Endothelial cell (in vitro differentiated cells): ENCODE measurements at places on chromosomes 6 and 20.

DNA sequence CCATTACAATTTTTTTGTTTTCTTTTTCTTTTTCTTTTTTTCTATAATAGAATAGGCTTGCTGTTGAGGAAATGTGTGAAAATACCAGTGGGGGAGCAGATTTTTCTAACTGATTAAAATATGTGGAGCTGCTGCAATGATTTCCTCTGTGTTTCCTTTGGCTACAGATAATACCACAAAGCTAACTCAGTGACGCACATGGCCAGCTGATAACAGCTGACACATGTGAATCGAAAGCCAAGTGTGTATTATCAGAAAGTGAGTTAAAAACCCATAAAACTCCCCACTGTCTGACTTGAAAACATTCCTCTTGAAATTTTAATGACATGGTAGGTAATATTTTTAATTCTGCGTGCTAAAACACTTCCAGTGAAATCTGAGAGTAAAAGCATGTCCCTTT lies 70.8 kb upstream of the AHI1 start:
- no peak for DNase-seq

DNA sequence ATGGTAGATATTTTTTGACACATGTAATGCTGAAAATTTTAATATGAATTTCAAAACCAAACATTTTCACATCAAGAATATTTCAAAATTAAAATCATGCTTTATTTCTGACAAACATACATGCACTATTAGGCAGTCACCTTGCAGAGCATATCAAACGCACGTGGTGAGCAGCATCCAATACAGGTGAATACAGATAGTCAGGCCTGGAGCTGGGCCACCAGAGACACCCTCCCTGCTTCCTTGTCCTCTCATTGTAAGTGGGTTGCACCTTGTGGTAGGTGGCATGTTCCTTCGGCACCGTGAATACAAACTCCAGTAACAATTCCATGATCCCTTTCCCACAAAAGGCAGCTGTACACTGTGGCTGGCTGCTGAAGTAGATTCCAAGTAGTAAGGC lies 8.9 kb downstream of the REV3L start:
- DNase-seq: no peak

GRCh38 chr20:56143759-56144158 lies 104.8 kb upstream of the MC3R start:
- DNase-seq: no peak

GRCh38 chr20:47196091-47197081 lies 160.1 kb downstream of the ZMYND8 start:
- peak; percentile 84 for DNase-seq

GRCh38 chr6:111842891-111843290 lies 30.4 kb downstream of the FYN start:
- no peak for DNase-seq

GRCh38 chr6:170025935-170026750 lies 264.7 kb downstream of the DLL1 start:
- DNase-seq: no peak

- DNase-seq: peak; percentile 51
Observed at GRCh38 chr20:58048096-58048702, 180.3 kb downstream of the ANKRD60 start.

GRCh38 chr6:19976411-19977129 lies 139.4 kb downstream of the ID4 start:
- no peak for DNase-seq

DNA sequence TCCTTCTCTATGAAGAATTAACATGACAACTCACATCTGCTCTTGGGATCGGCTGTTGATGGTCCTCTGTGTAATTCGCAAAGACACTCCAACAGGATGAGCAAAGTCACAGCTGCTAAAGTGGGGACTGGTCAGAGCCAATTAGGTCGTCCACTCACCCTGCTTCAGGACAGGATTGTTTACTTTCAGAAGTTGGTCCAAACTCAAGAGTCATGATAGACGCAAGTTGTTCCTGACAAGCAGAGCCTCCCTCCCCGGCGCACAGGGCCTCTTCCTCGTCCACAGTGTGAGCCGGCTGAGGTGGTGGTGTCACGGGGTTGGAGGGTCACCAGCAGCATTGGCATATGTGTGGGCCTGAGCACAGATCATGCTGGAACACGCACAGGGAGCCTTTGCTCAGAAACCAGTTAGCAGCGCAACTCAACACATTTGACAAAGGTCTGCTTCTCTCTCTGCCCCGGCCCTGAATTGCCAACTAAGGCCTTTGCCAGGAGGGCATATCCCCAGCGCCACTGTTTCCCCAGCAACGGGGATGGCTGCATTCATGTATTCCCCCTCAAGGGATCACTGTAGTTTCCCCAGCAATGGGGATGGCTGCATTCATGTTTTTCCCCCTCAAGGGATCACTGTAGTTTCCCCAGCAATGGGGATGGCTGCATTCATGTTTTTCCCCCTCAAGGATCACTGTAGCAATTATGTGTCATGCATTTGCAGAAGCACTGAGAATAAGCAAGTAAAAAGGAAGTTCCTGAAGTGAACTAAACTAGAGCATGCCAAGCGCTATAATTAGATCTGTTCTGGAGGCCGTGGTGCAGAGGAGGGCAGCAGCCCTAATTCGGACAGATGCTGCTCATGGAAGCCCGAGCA lies 111.7 kb downstream of the THBS2 start:
- no peak for DNase-seq

- no peak for DNase-seq
Observed at GRCh38 chr6:11324453-11325015, 92.1 kb upstream of the NEDD9 start.

GRCh38 chr6:72182337-72183246 lies 296.2 kb downstream of the RIMS1 start:
- peak; percentile 52 for DNase-seq

- no peak for DNase-seq
Observed at GRCh38 chr20:11546939-11547338, 370.8 kb upstream of the BTBD3 start.

GRCh38 chr6:15296735-15297134 lies 50.9 kb downstream of the JARID2 start:
- no peak for DNase-seq

DNA sequence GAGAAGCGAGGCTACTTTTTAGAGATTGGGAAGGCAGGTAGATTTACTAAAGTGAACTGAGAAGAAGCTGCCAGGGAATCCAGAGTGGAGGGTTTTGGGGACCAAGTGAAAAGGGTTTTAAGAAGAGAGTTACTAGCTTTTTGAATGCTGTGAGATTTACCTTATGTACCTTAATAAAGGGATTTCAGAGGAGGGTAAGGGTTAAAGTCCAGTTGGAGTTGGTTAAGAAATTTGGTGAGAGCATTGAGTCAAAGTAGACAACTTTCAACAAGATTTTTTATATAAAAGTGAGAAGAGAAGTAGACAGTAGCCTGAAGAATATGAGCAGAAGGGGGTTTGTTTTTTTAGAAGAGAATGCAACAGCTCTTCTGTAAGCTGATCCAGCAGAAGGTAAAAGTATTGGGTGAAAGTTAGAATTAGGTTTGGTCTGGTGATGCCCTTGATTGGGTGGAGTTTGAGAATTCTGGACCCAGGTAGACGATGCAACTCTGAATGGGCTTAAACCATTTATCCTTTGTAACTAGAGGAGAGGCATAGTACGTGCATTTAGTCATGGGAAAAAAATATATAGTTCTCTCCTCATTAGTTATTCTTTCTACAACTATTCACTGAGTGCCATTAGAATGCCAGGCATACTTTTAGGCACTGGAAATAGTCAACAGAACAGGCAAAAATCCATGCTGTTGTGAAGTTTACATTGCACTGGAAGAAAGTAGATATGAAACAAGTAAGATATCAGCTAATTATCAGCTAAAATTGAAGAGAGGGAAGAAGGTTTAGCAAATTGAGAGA lies 44.8 kb downstream of the ATRN start:
- no peak for DNase-seq

- DNase-seq: no peak
Observed at GRCh38 chr20:37337208-37337991, 8.5 kb upstream of the SRC start.

DNA sequence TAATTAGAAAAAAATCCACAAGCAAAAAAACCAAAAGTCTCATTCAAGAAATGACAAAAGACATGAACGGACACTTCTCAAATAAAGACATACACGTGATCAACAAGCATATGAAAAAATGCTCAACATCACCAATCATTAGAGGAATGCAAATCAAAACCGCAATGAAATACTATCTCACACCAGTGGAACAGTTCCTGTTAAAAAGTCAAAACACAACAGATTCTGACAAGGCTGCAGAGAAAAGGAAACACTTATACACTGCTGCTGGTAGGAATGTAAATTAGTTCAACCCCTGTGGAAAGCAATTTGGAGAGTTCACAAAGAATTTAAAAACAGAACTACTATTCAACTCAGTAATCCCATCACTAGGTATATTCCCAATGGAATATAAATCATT lies 58.0 kb downstream of the IRAK1BP1 start:
- no peak for DNase-seq

GRCh38 chr6:54910431-54910884 lies 63.9 kb downstream of the FAM83B start:
- DNase-seq: no peak

- no peak for DNase-seq
Observed at GRCh38 chr6:1796706-1797529, 187.2 kb downstream of the FOXC1 start.

GRCh38 chr6:84731401-84731800 lies 33.0 kb downstream of the TBX18 start:
- no peak for DNase-seq

DNA sequence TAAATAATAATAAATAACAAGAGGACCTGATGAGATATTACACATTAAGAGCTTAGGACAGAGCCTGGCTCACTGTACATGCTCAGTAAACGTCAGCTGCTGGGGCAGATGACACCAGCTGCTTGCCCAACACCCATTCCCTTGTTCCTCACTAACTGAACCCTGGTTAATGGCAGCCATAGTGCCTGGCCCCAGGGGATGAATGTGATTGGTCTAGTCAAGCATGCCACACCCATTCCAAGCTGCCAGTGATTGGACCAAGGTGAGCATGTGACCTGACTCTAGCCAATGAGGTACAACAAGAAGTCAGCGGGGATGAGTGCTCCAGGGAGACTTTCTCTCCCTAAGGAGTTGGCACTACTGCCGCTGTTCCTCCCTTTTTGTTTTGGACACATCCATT lies 85.1 kb upstream of the PTPN1 start:
- no peak for DNase-seq

DNA sequence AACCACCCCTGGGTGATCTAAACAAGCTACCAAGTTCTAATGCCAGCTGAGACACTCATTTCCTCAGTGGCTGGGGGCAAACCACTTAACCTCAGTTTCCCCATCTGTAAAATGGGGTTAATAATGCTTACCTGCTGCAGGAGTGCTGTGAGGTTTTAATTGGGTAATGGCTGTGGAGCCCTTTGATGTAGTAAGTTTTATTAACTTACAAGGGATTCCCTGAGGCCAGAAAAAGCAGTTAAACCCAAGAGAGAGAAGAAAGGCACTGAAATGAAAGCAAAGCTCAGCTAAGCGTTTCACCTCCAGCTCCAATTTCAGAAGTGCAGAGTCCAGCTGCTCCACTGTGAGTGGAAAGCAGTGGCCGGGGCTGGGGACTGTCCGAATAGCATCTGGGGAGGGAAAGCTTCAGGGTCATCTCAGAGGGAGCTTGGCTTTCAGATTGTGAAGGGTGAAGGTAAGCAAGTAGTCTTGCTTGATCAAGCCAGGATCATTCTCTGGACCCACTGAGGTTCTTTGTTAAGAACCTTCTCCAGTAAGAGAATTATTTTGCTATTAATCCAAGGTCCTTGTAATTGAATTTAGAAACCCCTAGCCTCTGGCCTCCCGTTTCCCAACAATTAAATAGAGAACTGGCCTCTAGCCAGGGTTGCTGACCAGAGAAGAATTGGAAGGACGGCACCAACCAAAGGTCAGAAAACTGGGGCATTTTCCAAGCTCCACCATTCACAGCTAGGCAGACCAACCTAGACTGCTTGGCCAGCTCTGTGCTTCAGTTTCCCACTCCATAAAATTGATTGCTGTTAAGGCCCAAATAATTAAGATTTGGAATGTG lies 20.9 kb upstream of the TCP11 start:
- DNase-seq: no peak

DNA sequence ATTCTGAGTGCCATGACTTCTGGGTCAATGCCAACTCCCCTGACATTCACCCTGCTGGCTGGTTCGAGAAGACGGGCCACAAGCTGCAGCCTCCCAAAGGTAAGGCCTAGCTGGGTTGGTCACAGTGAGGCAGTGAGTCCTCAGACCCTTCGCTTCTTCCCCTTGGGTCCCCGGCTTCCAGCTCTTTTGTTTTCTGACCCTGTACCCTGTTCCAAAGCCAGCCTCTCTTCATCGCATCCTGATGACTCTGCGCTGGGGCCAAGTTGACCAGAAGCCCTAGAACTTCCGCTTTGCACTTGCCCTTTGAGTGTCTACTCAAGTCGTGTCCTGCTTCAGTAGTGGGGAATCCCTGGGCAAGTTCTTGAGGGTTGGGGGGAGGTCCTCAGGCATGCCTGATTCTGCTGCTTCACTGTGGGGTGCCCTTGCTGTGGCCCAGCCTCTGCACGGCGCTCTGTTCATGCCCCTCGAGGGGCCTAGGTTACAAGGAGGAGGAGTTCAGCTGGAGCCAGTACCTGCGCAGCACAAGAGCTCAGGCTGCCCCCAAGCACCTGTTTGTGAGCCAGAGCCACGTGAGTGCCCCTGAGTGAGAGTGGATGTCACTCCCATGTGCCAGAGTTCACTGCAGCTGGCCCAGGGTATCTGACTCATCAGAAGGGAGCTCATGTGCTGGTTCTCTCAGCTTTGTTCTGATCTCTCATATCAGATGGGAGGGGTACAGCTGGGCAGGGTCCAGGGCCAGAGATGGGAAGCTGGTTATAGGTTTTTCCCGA lies 23.0 kb downstream of the L3MBTL1 start:
- DNase-seq: no peak

- no peak for DNase-seq
Observed at GRCh38 chr6:169093770-169094551, 159.7 kb downstream of the THBS2 start.

DNA sequence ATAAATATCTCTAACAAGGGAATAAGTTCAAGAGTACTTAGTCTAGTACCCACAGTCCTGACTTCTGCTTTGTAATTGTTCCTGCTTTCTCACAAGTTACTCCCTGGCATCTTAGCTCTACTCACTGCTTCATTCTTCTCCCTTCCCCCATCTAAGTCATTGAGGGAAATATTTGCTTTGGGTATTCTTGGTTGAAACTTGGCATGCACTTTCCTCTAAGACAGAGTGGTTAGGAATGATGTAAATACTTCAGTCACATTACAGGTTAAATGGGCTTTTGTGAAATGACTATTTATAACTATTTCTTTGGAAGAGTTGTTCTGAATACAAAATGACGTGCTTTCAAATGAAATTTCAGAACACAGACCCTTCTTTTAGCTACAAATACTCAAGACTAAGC lies 67.7 kb upstream of the PLEKHG1 start:
- no peak for DNase-seq

- DNase-seq: no peak
Observed at GRCh38 chr6:107732461-107732860, 91.7 kb downstream of the SCML4 start.

GRCh38 chr20:13336308-13337089 lies 115.4 kb downstream of the ISM1 start:
- no peak for DNase-seq

DNA sequence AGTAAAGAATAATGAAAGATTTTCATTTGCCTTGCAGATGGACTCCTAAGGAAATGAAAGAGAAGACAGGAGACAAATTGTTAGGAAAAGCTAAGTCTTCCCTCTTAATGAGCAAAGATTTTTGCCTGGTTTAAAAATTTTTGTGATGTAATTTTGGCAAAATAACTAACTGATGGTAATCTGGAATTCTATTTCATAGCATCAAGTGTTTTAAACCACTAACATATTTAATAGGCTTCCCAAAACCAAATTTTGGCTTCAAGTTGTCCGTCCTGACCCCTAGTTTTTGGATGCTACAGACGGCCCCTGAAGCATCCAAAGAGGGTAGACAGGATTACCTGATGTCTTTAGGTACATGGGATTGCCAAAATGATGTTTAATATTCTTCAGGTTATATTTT lies 124.3 kb downstream of the TPBG start:
- DNase-seq: no peak
